ENCODE measurements at places on chromosomes 1 and 21. TPM values are rescaled to one million over a fixed set of nuclear protein-coding genes. Genes with fewer than 3 reads are reported as not detected.

GRCh38 chr1:10973552-10973951 lies 38.9 kb upstream of the TARDBP start:
- DNase-seq = no peak
- H3K27me3 ChIP-seq = no peaks in the 10 kb centered on the region
- H3K4me1 ChIP-seq = no peaks in the 10 kb centered on the region
- H3K27ac ChIP-seq = no peak overlapping the region
- H3K4me3 ChIP-seq = no peak overlapping the region
- H3K36me3 ChIP-seq = no peaks in the 10 kb centered on the region

DNA sequence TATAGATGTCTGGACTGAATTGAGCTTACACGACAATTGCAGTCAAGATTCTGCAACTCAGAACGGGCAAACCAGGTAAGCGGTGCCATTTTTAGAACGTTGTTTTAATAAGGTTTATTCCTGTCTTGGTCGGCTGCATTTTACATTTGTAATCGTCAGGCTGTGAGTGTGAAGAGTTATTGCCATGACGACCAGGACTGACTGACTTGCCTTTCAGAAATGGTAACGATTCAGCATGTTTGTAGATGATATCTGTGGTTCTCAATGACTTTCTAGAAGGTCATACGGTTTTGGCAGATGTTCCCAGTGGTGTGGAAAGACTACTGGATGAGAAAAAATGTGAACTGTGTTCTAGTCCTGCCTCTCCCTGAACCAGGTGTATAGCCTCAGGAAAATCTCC lies 271.3 kb upstream of the B3GALT2 start:
- H3K27ac ChIP-seq = no peak overlapping the region
- H3K36me3 ChIP-seq = no peaks in the 10 kb centered on the region
- H3K4me3 ChIP-seq = no peak overlapping the region
- H3K27me3 ChIP-seq = no peaks in the 10 kb centered on the region

- H3K36me3 ChIP-seq = no peaks in the 10 kb centered on the region
- no peaks in the 10 kb centered on the region for H3K27me3 ChIP-seq
- DNase-seq = no peak
- no peaks in the 10 kb centered on the region for H3K4me1 ChIP-seq
- no peak overlapping the region for H3K4me3 ChIP-seq
Measured at GRCh38 chr1:247908766-247909165, 11.3 kb upstream of the OR2T8 start.

DNA sequence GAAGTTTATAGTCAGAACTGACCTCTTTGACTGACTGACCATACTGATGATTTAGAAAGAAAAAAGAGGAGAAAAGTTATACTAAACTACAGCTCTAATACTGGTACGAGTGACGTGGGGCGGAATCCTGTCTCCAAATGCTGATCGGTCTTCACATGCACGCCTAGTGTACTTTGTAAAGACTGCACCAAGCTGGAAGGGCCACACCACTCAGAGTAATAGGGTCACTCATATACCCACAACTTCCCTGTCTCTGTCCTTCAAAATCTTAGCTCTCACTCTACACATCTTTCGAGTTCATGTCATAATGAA lies 19.4 kb upstream of the GUCA2A start:
- no peaks in the 10 kb centered on the region for H3K27me3 ChIP-seq
- no peak overlapping the region for H3K27ac ChIP-seq
- DNase-seq = no peak
- no peaks in the 10 kb centered on the region for H3K36me3 ChIP-seq

The CAPZA1 gene
- 109 TPM for total RNA-seq

Data from aorta (tissue), 5 donors.